ENCODE measurements at places on chromosomes 7 and 10. TPM values are rescaled to one million over a fixed set of nuclear protein-coding genes. Genes with fewer than 3 reads are reported as not detected.

The BLNK gene
- total RNA-seq, result 22.1 TPM

The PRTFDC1 gene
- 6.2 TPM for total RNA-seq

The SPDYE11 gene
- not detected for total RNA-seq

The CD36 gene
- 18.0 TPM for total RNA-seq

The GNAT3 gene
- total RNA-seq, result not detected

The ITGA8 gene
- total RNA-seq, result 2.6 TPM

The NPVF gene
- total RNA-seq, result not detected

The MMD2 gene
- total RNA-seq, result not detected

The OR13A1 gene
- not detected for total RNA-seq

GRCh38 chr10:21524526-21525366 lies 736 bp downstream of the SKIDA1 start:
- no peak for DNase-seq

- no peak for DNase-seq
Measured at GRCh38 chr7:1679966-1680730, 10.1 kb downstream of the ELFN1 start.

DNA sequence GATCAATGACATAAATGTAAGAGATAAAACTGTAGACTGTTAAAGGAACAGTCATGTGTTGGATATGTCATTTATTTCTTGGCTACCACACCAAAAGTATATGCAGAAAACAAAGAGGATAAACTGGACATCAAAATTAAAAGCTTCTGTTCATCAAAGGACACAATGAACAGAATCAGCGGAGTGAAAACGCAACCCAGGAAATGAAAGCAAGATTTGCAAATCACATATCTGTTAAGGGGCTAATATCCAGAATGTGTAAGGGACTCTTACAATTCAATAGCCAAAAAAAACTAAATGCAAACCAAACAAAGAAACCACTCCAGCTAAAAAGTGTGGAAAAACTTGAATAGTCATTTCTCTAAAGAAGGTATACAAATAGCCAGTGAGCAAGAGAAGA lies 164.3 kb downstream of the ZMYND11 start:
- no peak for DNase-seq

DNA sequence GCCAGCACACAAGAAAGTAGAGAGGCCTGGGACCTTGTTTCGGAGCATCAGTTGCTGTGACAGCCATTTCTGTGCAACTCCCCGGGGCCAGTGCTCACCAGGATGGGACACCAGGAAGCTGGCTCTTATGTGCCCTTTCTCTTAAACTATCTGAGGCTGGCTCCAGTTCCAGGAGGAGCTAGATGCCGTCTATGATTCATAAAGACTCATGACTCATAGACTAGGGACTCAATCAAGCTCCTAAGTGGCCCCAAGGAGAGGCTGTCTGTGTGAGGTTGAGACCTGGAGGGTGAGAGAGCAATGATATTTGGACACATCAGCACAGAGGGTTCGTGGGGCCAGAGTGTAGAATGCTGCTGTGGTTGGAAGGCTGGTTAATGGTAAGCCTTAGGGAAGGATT lies 580.1 kb downstream of the CCSER2 start:
- DNase-seq, result no peak

DNA sequence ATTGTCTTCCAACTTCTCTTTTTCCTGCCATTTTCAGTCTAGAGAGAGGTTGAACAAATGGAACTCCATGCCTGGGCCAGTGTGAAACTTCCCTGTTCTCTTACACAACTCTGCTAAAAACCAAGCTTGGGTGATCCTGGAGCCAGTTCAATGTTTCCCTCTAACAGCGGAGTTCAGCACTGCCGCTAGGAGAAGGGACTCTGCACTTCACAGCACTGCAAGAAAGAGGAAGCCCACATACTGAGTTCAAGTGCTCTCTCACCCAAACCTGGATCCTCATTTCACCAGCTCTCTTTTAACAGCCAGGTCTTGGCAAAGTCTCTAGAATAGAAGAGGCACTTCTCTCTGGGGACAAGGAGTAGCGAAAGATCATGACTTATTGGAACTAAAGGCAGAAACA lies 18.8 kb downstream of the FOXI2 start:
- no peak for DNase-seq

- DNase-seq, result no peak
Measured at GRCh38 chr7:25402532-25402931, 174.2 kb upstream of the NPVF start.

- DNase-seq, result no peak
Measured at GRCh38 chr10:28719789-28720436, 42.6 kb downstream of the BAMBI start.

GRCh38 chr10:69086001-69086509 lies 1.8 kb upstream of the SRGN start:
- no peak for DNase-seq

DNA sequence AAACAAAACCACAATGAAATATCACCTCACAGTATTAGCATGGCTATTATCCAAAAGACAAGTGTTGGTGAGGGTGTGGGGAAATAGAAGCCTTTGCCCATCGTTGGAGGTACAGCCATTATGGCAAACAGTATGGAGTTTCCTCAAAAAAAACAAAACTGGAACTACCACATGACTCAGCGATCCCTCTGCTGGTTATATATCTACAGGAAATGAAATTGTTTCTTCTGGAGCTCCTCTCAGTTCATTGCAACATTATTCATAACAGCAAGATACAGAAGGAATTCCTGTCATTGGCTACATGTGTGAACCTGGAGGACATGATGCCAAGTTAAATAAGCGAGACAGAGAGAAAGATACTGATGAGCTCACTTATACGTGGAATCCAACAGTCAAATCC lies 2.4 kb upstream of the UBE3C start:
- no peak for DNase-seq

DNA sequence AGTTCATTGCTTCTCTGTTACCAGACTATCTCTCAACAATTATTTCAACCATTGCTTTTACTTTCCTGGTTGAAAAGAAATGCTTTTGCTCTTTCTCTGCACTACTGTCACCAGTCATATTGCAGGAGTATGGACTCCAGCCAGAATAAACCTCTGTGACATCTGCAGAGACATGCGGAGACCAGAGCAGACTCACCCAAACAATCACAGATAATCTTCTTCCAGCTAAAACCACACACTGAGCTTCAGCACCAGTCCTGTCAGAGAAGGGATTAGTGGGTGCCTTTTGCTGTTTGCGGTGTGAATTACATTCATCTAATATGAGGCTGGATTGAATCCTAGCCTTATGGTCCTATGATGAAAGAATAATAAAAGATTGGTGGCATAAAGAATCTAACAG lies 258.6 kb downstream of the CNTNAP2 start:
- no peak for DNase-seq

DNA sequence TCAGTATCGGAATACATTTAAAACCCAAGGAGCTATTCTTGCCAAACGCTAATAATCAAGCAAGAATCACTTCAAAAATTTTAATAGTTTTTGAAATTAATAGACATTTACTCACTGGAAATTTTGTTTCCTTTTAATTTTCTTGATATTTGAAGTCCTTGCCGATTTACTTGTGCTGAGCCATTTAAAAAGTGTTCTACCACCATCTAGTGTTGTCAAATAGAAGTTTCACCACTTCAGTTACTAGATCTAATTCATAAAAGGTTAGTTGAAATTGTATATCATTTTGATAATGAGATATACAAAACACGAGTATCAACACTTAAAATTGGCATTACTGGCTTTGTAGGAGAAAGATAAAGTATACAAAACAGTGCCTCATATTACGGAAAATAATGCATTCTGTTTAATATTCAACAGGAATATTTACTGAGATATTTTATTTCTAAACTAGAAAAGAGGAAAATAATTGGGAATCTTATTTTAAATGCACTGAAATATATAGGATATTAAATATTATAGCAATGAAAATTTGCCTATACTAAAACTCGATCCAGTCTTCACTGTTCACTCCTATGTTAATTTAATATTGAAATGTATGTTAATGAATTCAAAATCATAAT lies 664.8 kb upstream of the SEMA3D start:
- no peak for DNase-seq

DNA sequence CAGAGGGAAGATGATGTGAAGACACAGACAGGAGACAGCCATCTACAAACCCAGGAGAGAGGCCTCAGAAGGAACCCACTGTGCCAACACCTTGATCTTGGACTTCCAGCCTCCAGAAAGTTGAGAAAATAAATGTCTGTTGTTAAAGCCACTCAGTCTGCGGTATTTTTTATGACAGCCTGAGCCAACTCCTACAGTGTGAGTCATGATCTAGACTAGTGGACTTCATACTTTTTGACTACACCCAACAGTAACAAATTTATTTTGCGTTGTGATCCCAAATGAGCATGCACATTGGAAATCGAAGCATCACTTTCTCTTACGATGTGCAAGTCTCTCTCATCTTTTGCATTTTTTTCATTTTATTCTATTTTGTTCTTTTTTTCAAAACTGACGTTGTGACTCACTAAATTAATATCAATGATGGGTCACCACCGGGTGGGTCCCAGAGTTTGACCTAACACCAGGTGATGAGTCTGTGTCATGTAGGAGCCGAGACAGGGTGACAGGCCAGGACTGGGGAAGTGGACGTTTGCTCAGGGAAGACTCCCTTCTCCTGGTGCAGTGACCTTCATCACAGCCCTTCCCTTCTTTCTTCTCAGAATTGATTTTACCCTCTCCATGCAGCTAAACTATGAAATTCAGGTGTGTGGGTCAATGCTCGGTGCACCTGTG lies 28.9 kb downstream of the PHYH start:
- DNase-seq, result no peak

DNA sequence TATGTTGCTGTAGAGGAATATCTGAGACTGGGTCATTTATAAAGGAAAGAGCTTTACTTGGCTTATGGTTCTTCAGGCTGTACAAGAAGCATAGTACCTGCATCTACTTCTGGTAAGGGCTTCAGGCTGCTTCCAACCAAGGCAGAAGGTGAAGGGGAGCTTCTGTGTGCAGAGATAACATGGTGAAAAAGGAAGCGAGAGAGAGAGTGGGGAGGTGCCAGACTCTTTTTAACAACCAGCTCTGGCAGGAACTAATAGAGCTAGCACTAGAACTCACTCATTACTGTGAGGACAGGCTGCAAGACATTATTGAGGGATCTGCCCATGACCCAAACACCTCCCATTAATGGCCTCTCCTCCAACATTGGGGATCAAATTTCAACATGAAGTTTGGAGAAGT lies 94.5 kb downstream of the KIF20B start:
- no peak for DNase-seq

DNA sequence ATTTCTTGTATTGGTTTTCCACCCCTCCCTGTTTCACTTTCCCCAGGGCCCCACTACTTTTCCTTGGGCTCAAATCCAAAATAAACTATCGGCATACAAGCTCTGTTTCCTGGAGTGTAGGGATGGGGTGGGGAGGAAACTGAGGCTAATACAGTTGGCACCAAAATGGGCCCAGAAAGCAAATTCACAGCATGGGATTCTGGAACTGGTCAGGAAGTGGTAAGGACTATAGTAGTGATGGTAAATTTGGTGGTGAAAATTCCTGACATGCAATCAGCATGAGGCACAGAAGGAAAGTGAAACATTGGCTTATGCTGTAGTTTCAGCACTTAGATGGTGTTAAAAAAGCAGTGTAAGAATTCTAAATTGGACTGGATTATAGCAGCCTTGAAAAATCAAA lies 8.7 kb upstream of the SAMD9L start:
- no peak for DNase-seq

GRCh38 chr7:512541-513311 lies 6.9 kb downstream of the PDGFA start:
- peak; percentile 89 for DNase-seq

DNA sequence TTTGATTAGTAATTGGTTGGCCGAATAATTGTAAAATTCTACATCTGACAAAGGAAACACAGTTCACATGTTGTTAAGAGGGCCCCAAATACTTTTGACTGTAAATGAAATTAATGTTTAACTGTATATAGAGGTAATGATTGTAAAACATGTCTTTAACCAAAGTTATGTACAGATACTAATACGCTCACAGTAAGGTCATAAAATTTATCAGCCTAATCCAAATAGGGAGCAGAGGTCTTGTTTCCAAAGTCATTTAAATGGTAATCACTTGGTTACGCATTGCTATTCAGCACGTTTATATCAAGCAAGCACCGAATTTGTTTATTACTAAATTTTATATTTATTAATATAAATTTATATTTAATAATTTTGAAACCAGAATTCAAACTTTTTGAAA lies 1.4 kb downstream of the PHYHIPL start:
- DNase-seq, result no peak

DNA sequence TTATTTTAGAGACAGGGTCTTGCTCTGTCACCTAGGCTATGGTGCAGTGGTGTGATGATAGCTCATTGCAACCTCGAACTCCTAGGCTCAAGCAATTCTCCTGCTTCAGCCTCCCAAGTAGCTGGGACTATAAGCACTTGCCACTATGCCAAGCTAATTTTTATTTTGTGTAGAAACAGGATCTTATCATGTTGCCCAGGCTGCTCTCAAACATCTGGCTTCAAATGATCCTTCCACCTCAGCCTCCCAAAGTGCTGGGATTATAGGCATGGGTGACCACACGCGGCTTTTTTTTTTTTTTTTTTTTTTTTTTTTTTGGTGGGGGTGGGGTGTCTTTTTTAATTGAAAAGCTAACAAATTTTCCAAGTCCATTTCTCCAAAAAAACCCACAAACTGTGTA lies 18.4 kb downstream of the HPS6 start:
- DNase-seq, result no peak

GRCh38 chr10:7410301-7410861 lies 453 bp downstream of the SFMBT2 start:
- DNase-seq, result peak; percentile 32

- DNase-seq, result no peak
Measured at GRCh38 chr10:43294241-43294658, 27.4 kb upstream of the RASGEF1A start.

GRCh38 chr10:80275756-80276155 lies 13.7 kb downstream of the MAT1A start:
- DNase-seq, result no peak

DNA sequence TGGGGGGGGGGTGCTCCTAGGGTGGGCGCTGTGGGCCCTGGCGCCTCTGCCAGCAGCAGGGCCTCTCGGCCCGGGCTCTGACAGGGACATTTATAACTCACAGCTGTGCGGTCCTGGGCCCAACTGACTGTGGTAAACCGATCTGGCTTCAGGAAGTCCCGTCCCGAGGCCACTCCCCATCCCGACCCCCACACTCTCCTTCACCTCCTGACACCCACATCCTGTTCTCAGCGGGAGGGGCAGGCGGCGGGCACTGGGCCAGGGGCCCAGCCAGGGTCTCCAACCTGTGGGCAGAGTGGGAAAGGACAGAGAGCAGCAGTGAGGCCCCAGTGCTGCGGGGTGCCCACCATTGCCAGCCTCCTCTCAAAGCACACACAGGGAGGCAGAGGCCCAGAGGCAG lies 69.1 kb downstream of the ZMIZ1 start:
- DNase-seq, result peak; percentile 52
